Lower lobe of right lung (tissue), 2 donors: ENCODE measurements at places on chromosomes 1 and 21. TPM values are rescaled to one million over a fixed set of nuclear protein-coding genes. Genes with fewer than 3 reads are reported as not detected.

GRCh38 chr1:111471012-111471411, 2.8 kb upstream of the C1orf162 start:
- H3K4me1 ChIP-seq = peaks cover 24% of the 10 kb centered on the region
- peak overlapping the region; percentile 71 for H3K27ac ChIP-seq
- peak; percentile 80 for DNase-seq
- H3K27me3 ChIP-seq = no peaks in the 10 kb centered on the region
- peak overlapping the region; percentile 5 for H3K4me3 ChIP-seq

DNA sequence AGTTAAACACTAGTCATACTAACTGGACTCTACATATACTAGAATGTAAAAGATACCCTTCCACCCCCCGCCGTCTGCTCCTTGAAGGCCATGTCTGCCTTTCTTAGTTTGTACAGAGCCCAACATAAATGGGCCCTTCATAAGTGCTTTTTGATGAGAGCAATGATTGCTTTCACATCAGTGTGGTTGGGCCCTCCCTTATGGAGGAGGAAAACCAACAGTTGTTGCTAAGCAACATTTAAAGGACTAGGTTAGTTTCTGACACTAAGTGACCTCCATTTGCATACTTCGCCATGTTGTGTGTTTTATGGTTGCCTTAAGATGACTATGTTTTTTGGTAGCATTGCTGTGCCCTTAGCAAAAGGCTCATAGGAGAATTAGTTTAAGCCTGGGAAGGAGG, 182.0 kb upstream of the SGIP1 start:
- no peaks in the 10 kb centered on the region for H3K27me3 ChIP-seq
- no peak overlapping the region for H3K4me3 ChIP-seq
- peaks cover 72% of the 10 kb centered on the region for H3K4me1 ChIP-seq

- peak; percentile 24 for DNase-seq
- no peaks in the 10 kb centered on the region for H3K27me3 ChIP-seq
- peaks cover 11% of the 10 kb centered on the region for H3K4me1 ChIP-seq
- no peak overlapping the region for H3K27ac ChIP-seq
Measured at GRCh38 chr1:41538741-41539417, 54.4 kb upstream of the EDN2 start.

DNA sequence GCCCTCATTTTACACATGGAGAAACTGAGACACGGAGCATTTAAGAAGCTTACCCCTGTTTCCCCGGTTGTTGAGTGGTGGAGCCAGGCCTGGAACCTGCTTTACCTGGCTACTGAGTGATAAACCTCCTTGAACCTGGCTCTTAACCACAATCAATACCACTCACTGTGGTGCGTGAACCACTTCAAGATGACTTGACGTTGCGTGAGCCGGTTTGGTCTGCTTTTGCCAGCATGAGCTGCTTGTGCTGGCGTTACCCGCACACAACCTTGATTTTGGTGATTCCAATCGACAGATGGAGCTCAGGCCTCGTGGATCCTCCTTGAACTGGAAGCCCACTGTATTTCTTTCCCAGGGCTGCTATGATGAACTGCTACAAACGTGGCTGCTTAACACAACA, 6.1 kb upstream of the TINAGL1 start:
- no peaks in the 10 kb centered on the region for H3K27me3 ChIP-seq
- DNase-seq = no peak
- no peaks in the 10 kb centered on the region for H3K36me3 ChIP-seq
- no peak overlapping the region for H3K27ac ChIP-seq

GRCh38 chr1:246506367-246506673, 759 bp downstream of the SMYD3 start:
- H3K4me3 ChIP-seq = peak overlapping the region; percentile 89
- peaks cover 7% of the 10 kb centered on the region for H3K4me1 ChIP-seq
- H3K27ac ChIP-seq = no peak overlapping the region
- DNase-seq = no peak

GRCh38 chr1:112263453-112263852, 132.6 kb upstream of the CTTNBP2NL start:
- no peak overlapping the region for H3K4me3 ChIP-seq
- DNase-seq = no peak
- H3K4me1 ChIP-seq = peaks cover 27% of the 10 kb centered on the region
- H3K27me3 ChIP-seq = no peaks in the 10 kb centered on the region

GRCh38 chr1:9691691-9692090, 40.2 kb downstream of the PIK3CD start:
- H3K27ac ChIP-seq = no peak overlapping the region
- no peak for DNase-seq
- H3K36me3 ChIP-seq = peaks cover 17% of the 10 kb centered on the region
- peaks cover 39% of the 10 kb centered on the region for H3K4me1 ChIP-seq
- no peak overlapping the region for H3K4me3 ChIP-seq
- H3K27me3 ChIP-seq = no peaks in the 10 kb centered on the region

GRCh38 chr1:92480813-92481598, 5.7 kb downstream of the GFI1 start:
- H3K36me3 ChIP-seq = no peaks in the 10 kb centered on the region
- DNase-seq = peak; percentile 45
- peaks cover 60% of the 10 kb centered on the region for H3K4me1 ChIP-seq
- peak overlapping the region; percentile 8 for H3K4me3 ChIP-seq
- peaks cover 72% of the 10 kb centered on the region for H3K27me3 ChIP-seq

- H3K36me3 ChIP-seq = no peaks in the 10 kb centered on the region
- no peak overlapping the region for H3K27ac ChIP-seq
- H3K4me3 ChIP-seq = no peak overlapping the region
- H3K4me1 ChIP-seq = no peaks in the 10 kb centered on the region
- no peaks in the 10 kb centered on the region for H3K27me3 ChIP-seq
Measured at GRCh38 chr1:48674641-48675040, 102.0 kb downstream of the BEND5 start.

RGS1 gene
- total RNA-seq = 16.3 TPM
